Ascending aorta (tissue), 2 donors: ENCODE measurements at places on chromosomes 16 and 17.
A peak's percentile ranks its signal among the peaks of the same experiment; 100 is the strongest.

GRCh38 chr17:74450231-74450630, 16.2 kb upstream of the CD300A start:
- H3K4me3 ChIP-seq: no peak overlapping the region
- H3K4me1 ChIP-seq: peaks cover 43% of the 10 kb centered on the region
- H3K27ac ChIP-seq: peak overlapping the region; percentile 94
- DNase-seq: no peak
- H3K27me3 ChIP-seq: no peaks in the 10 kb centered on the region

GRCh38 chr17:80289616-80290015, 29.0 kb downstream of the RNF213 start:
- no peak overlapping the region for H3K4me3 ChIP-seq
- no peak overlapping the region for H3K27ac ChIP-seq
- no peak for DNase-seq
- H3K36me3 ChIP-seq: peaks cover 65% of the 10 kb centered on the region

DNA sequence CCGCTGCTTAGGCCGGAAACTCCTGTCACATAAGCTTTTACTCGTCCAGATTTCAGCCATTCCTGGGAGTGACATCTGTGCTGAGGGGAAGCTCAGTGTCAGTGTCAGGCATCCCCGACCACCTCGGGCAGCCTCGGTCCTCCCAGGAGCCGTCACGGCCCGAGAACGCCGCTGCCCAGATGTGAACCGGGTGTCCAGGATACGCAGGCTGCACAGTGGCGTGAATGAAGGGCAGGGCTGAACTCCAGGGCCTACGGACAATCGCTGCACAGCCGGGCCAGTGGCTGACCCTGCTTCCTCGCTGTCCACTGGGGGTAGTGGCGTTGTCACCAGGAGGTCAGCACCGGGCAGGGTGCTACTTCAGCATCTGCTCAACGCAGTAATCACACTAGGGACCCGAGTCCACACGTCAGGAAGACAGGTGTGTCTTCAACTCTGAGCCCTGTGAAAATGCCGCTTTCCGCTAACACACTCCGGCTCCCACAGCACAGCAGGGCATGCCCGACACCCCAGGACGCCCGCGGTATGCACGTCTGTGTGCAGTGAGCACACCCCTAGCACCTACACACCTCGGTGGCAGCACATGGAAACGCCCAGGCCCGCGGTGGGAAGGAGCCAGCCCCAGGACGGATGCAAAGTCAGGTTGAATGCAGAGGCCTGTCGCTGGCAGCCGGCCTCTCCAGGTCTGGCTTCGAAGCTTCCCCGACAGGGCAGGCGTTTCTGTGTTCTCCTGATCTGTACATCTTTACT, 3.1 kb downstream of the LMF1 start:
- peaks cover 14% of the 10 kb centered on the region for H3K4me1 ChIP-seq
- no peak for DNase-seq
- H3K27ac ChIP-seq: no peak overlapping the region
- H3K36me3 ChIP-seq: no peaks in the 10 kb centered on the region
- no peaks in the 10 kb centered on the region for H3K27me3 ChIP-seq
- no peak overlapping the region for H3K4me3 ChIP-seq

- no peaks in the 10 kb centered on the region for H3K4me1 ChIP-seq
- H3K27me3 ChIP-seq: no peaks in the 10 kb centered on the region
- no peak overlapping the region for H3K4me3 ChIP-seq
Observed at GRCh38 chr16:10312784-10313724, 72.8 kb upstream of the ATF7IP2 start.

DNA sequence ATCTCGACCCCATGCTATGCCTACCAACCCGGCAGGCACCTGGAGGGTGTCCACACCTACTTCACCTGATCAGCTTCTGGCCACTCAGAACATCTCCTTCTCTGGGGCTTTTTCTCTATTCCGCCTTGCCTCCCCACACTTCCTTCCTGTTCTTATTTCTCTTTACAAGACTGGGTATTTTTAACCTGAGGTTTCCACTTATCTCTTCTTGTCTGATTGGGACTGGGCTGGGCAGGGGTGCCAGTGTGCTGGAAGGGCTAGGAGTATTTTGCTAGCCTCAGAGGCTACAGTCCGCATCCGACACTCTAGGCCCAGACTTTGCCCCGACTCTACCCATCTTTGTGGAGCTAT, 26.2 kb upstream of the ZNF652 start:
- no peak overlapping the region for H3K27ac ChIP-seq
- H3K4me1 ChIP-seq: no peaks in the 10 kb centered on the region
- H3K27me3 ChIP-seq: no peaks in the 10 kb centered on the region
- H3K4me3 ChIP-seq: no peak overlapping the region

DNA sequence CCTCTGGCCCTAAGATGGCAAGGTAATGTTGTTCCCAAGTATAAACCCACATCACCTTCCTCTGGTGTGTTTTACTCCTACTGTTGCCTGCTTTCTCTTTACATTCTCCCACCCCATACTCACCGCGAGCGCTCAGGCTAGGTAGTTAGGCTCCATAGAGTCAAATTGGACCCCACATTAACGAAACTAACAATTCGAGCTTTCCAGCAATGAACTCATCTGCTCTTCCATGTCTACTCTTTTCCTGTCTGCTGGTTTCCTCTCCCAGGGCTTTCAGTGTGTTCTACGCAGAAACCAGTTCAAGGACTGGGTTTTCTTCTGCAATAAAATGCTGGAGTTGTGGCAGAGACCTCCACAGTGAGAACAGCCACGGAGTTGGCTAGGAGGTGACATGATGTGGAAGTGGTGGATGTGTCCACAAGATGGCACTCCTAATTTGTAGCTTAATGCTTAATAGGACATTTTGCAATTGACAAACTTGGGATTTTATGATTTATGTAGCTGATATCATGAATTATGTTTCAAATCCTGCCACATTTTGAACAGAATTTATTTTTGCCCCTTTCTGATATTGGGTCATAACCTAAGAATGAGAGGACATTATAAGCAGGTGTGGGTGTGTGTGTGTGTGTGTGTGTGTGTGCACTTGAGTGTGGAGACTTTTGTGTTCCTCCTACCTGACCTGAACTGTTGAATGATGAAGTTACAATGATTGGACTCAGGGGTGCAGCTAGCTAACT, 2.2 kb upstream of the UQCRC2 start:
- no peak overlapping the region for H3K4me3 ChIP-seq
- H3K4me1 ChIP-seq: peaks cover 20% of the 10 kb centered on the region
- no peak overlapping the region for H3K27ac ChIP-seq

GRCh38 chr16:3004781-3005284, 7.9 kb upstream of the CLDN9 start:
- no peaks in the 10 kb centered on the region for H3K36me3 ChIP-seq
- H3K27me3 ChIP-seq: peaks cover 10% of the 10 kb centered on the region
- no peak overlapping the region for H3K27ac ChIP-seq

GRCh38 chr16:30604316-30604947, 5.8 kb downstream of the ZNF689 start:
- H3K36me3 ChIP-seq: peaks cover 22% of the 10 kb centered on the region
- no peaks in the 10 kb centered on the region for H3K27me3 ChIP-seq
- H3K27ac ChIP-seq: no peak overlapping the region
- no peaks in the 10 kb centered on the region for H3K4me1 ChIP-seq

GRCh38 chr17:47698749-47699535, 5.0 kb downstream of the TBKBP1 start:
- H3K4me3 ChIP-seq: no peak overlapping the region
- no peaks in the 10 kb centered on the region for H3K27me3 ChIP-seq
- peaks cover 6% of the 10 kb centered on the region for H3K36me3 ChIP-seq

DNA sequence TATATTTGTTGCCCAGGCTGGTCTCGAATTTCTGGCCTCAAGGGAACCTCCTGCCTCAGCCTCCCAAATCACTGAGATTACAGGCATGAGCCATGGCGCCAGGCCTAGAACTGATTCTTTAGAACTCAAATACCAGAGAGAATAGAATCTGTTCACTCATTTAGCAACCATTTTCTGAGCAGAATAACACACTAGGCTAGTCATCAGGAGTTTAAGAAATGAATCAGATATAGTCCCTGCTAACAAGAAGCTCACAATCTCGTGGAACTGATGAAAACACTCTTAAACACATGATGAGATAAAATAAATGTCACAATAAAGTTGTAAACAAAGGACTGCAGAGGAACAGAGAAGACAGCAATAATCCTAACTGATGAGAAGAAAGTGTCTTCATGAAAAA, 55.8 kb upstream of the ADCY9 start:
- no peaks in the 10 kb centered on the region for H3K36me3 ChIP-seq
- H3K4me3 ChIP-seq: no peak overlapping the region
- no peaks in the 10 kb centered on the region for H3K4me1 ChIP-seq
- H3K27ac ChIP-seq: no peak overlapping the region
- no peaks in the 10 kb centered on the region for H3K27me3 ChIP-seq

DNA sequence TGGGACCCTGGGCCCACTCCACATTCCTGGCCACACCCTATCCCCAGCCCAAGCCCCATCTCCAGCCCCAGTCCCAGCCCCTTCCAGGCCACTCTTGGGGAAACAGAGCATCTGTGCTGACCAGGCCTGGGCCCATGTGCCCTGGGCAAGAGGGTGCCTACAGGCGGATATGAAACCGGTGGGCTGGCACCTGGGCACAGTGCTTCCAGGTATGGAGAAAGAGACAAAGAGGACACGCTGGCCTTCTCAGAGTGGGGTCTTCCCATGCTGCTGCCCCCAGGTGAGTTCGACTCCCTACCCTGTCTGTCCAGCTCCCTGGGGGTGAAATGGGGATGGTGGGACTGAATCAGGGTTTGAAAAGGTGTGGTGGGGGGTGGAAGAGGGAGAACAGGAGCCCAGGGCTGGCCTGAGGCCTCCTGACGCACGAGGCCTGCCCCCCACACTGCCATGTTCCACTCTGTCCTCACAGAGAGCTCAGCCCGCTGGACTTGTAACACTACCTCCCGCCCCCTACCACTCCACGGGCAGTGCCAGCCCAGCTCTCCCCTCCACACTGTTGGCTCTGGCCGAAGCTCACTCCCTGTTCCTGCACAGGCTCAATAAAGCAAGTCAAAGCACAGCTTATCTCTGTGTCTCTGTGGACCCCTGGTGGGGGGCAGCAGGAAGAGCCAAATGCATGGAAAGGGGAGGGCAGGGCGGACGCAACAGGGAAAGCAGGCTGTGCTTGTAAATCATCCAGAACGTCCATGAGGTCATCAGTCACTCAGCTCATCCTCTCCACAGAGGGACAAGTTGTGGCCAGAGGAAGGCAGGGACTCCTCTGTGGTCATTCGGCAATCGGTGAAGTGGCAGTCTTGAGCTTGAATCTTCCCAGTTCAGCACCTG, 71.1 kb upstream of the TMEM97 start:
- DNase-seq: no peak
- H3K36me3 ChIP-seq: no peaks in the 10 kb centered on the region
- no peak overlapping the region for H3K4me3 ChIP-seq
- H3K27me3 ChIP-seq: no peaks in the 10 kb centered on the region

DNA sequence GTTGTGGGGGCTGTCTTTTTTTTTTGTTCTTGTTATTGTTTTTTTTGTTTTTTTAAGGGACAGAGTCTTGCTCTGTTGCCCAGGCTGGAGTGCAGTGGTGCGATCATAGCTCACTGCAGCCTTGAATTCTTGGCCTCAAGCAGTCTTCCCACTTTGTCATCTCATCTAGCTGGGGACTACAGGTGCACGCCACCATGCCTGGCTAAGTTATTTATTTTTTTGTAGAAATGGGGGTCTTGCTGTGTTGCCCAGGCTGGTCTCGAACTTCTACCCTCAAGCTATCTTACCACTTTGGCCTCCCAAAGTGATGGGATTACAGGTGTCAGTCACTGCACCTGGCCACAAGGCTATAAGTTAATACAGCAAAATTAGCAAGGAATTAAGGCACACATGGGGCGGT, 101.7 kb downstream of the ABCC1 start:
- no peak overlapping the region for H3K27ac ChIP-seq

GRCh38 chr17:19876529-19877161, 8.9 kb upstream of the ULK2 start:
- no peaks in the 10 kb centered on the region for H3K27me3 ChIP-seq
- H3K27ac ChIP-seq: no peak overlapping the region
- no peak overlapping the region for H3K4me3 ChIP-seq
- DNase-seq: peak; percentile 70

- no peaks in the 10 kb centered on the region for H3K4me1 ChIP-seq
- H3K4me3 ChIP-seq: no peak overlapping the region
- no peak for DNase-seq
- no peaks in the 10 kb centered on the region for H3K27me3 ChIP-seq
- H3K36me3 ChIP-seq: no peaks in the 10 kb centered on the region
Observed at GRCh38 chr17:13619462-13619861, 17.7 kb upstream of the HS3ST3A1 start.

GRCh38 chr16:1066584-1067172, 5.9 kb upstream of the SSTR5 start:
- no peak for DNase-seq
- H3K4me3 ChIP-seq: no peak overlapping the region
- no peaks in the 10 kb centered on the region for H3K36me3 ChIP-seq
- H3K4me1 ChIP-seq: peaks cover 3% of the 10 kb centered on the region
- H3K27ac ChIP-seq: no peak overlapping the region
- peaks cover 21% of the 10 kb centered on the region for H3K27me3 ChIP-seq

DNA sequence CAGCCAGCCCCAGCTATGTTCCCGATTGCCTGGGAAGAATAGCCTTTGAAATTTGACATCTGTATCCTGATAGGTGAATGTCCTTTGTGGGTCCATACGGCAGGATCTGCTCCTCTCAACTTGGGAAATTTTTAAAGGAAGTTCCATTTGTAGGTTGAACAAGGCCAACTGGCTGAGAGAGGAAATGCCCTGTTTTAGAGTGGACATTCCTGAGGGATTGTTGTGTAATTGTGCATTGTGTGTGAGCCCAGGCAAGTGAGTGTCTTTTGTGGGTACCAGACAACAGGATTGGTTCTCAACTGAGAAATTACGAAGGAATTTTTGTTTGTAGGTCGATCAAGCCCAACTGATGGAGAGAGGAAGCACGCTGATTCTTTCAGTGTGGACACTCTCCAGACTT, 2.6 kb upstream of the CPHXL2 start:
- H3K36me3 ChIP-seq: no peaks in the 10 kb centered on the region
- H3K4me1 ChIP-seq: no peaks in the 10 kb centered on the region
- H3K27me3 ChIP-seq: no peaks in the 10 kb centered on the region
- no peak for DNase-seq
- H3K4me3 ChIP-seq: no peak overlapping the region

- H3K36me3 ChIP-seq: no peaks in the 10 kb centered on the region
- H3K4me3 ChIP-seq: no peak overlapping the region
- no peaks in the 10 kb centered on the region for H3K27me3 ChIP-seq
- no peak for DNase-seq
- H3K4me1 ChIP-seq: peaks cover 7% of the 10 kb centered on the region
Observed at GRCh38 chr17:76122431-76123190, 18.4 kb downstream of the FOXJ1 start.

DNA sequence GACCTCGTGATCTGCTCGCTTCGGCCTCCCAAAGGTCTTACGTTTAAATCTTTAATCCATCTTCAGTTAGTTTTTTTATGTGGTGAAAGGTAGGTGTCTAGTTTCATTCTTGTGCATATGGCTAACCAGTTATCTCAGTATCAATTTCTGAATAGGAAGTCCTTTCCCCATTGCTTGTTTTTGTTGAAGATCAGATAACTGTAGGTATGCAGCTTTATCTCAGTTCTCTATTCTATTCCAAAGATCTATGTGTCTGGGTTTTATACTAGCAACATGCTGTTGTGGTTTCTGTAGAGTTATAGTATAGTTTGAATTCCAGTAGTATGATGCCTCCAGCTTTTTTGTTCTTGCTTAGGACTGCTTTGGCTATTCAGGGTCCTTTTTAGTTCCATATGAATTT, 65.2 kb downstream of the TNFRSF13B start:
- DNase-seq: no peak
- no peaks in the 10 kb centered on the region for H3K4me1 ChIP-seq
- no peak overlapping the region for H3K27ac ChIP-seq
- H3K4me3 ChIP-seq: no peak overlapping the region
